COLO829 (cell line): ENCODE measurements at places on chromosomes 3 and 15.

- peak; percentile 13 for DNase-seq
Observed at GRCh38 chr3:56323986-56324420, 144.3 kb downstream of the ERC2 start.

- no peak for DNase-seq
Observed at GRCh38 chr3:173639098-173639497, 241.6 kb downstream of the NLGN1 start.

- no peak for DNase-seq
Observed at GRCh38 chr15:50246631-50247030, 18.9 kb downstream of the HDC start.

GRCh38 chr3:57234613-57235575, 7.4 kb downstream of the APPL1 start:
- DNase-seq: no peak

GRCh38 chr15:29805043-29805707, 17.1 kb downstream of the TJP1 start:
- peak; percentile 58 for DNase-seq

DNA sequence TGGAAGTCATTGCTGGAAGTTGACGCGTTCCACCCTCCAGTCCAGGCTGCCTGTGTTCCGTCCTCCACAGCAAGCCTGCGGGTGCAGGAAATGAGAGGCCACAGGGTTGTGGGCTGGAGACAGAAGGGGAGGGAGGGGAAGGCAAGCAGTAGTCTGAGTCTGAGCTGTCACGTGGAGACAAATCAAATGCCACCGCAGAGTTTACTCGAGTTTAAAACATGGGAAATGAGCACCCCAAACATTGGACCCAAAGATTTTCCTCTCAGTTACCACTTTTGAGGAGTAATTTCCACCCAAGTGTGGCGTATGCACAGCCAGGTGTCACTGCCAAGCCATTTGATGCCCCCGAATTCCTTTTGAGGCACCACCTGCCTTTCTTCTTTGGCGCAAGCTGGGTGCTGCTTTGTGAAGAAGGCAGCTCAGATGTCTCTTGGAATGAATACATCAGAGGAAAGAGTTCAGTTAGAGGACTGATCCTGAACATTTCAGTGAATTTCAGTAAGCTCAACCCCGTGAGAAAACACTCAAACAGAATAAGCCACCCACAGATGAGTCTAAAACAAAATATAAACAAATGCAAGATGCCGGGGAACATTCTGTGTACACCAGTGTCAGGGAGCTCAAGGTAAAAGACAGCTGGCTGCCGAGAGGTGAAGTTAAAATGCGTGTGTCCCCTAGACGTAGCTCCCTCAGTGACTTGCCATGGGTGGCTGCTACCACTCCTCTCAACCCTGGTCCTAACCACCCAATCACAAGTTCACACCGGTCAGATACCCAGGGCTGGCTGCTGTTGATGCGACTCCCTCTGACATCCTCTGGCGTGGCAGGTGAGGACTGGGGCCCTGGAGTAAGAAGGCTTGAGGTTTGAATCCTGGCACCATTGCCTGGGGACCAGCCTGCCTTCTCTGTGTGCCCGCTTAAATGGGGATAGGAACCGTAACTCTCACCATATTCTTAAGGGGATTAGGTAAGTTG, 203.8 kb downstream of the UACA start:
- DNase-seq: no peak

GRCh38 chr15:90062462-90062932, 39.8 kb downstream of the IDH2 start:
- DNase-seq: no peak

- no peak for DNase-seq
Observed at GRCh38 chr3:52099001-52099401, 42.6 kb upstream of the DUSP7 start.

- no peak for DNase-seq
Observed at GRCh38 chr15:66214246-66214645, 39.3 kb downstream of the MEGF11 start.

DNA sequence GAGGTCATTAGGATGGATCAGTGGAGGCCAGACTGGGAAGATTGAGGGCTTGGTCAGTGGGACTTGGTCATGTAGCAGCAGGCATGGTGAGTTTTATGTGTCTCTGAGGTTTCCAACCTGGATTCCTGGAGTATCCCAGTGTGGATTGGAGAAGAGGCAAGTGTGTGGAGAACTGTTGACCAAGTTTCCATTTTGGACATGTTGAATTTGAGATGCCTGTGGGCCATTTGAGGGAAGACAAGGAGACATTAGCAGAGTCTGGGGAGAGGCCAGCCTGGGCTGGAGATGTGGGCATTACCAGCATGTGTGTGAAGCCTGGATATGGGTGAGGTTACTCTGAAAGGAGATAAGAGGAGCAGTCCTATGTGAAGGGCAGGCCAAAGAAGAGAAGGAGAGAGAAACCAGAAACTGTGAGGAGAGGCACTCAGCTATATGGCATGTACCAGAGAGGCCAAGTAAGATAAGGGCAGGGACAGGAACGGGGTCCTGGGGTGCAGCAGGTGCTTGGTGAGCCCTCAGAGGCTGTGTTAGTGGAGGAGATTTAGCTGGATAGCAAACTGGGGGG, 4.3 kb downstream of the SLC25A38 start:
- DNase-seq: no peak

GRCh38 chr15:59322056-59322759, 50.5 kb downstream of the MYO1E start:
- no peak for DNase-seq

DNA sequence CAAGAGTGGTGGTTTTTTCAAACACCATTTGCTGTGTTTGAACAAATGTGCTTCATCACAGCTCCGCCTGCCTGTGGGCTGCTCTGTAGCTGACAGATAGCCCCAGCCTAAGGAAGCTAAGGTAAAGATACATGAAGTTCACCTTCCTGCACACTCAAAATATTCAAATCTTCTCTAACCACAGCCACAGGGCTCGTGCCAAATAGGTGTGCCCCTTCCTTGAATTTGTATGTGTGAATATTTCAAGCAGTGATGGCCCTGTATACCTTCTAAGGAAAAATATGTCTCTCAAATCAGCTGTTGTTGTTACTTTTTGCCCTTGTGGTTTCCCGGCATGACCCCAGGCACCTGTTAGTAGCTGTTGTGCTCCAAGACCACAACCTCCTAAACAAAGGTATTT, 92.8 kb downstream of the CCNL1 start:
- no peak for DNase-seq

DNA sequence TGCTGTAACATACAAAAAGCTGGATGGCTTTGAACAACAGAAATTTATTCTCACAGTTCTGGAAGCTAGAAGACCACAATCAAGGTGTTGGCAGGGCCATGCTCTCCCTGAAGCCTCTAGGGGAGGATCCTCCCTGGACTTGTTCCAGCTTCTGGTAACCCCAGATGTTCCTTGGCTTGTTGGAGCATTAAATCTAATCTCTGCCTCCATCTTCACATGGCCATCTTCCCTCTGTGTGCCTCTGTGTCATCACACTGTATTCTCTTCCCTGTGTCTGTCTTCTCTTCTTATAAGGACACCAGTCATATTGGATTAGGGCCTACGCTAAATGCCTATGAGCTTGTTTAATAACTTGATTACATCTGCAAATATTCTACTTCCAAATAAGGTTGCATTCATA, 109.5 kb downstream of the STAG1 start:
- no peak for DNase-seq

DNA sequence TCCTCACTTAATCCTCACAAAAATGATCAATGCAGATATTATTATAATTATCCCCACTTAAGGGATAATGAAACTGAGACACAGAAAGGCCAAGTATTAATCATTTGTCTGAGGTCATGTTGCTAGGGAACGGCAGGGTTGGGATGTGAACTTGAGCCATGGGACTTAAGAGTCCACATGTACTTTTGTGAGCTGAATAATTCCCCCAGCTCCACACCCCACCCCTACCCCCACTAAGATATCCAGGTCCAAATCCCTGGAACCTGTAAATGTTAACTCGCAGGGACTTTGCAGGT, 290.5 kb upstream of the GADL1 start:
- no peak for DNase-seq
